ENCODE measurements at places on chromosomes 1 and 21.

DNA sequence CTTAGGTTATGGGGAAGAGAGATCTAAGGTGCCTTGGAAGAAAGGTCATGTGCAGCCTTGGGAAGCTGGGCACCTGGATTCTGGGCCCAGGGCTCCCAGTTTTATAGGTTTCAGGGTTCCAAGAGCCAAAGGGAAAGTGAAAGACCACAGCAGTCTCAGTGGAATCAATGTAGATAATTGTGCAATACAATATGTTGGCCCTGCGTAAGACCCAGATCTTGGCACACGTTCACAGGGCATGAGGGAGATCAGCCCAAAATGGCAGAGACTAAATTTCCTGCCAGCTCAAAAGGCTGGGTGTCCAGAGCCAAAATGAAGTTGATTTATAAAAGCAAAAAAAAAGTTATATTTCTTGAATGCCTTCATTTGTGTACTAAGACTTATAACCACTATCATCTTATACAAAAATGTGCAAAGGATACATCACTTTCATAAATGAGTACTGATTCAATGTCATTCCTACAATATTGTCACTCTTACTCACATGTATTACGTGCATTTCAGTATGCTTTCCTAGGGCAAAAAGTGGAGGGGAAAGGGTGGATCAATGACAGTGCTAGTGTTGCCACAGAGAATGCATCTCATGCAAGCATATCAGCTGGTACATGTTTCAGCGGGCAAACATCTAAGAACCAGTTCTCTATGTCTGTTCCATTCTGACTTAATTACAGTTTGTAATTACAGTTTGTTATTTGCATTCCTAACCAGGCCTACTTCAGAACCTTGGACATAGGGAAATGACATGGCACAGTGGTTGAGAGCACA is 22.5 kb upstream of the NPL start:
- no peak for DNase-seq

GRCh38 chr1:26771643-26772321 is 16.0 kb upstream of the PIGV start:
- DNase-seq, result no peak

- peak; percentile 46 for DNase-seq
Measured at GRCh38 chr1:234933475-234933874, 195.2 kb downstream of the TOMM20 start.

- no peak for DNase-seq
Measured at GRCh38 chr1:1321477-1321876, 3.0 kb downstream of the INTS11 start.

- no peak for DNase-seq
Measured at GRCh38 chr1:110215621-110216515, 5.8 kb downstream of the KCNC4 start.

GRCh38 chr1:79304131-79304530 is 297.6 kb upstream of the ADGRL4 start:
- DNase-seq, result no peak

DNA sequence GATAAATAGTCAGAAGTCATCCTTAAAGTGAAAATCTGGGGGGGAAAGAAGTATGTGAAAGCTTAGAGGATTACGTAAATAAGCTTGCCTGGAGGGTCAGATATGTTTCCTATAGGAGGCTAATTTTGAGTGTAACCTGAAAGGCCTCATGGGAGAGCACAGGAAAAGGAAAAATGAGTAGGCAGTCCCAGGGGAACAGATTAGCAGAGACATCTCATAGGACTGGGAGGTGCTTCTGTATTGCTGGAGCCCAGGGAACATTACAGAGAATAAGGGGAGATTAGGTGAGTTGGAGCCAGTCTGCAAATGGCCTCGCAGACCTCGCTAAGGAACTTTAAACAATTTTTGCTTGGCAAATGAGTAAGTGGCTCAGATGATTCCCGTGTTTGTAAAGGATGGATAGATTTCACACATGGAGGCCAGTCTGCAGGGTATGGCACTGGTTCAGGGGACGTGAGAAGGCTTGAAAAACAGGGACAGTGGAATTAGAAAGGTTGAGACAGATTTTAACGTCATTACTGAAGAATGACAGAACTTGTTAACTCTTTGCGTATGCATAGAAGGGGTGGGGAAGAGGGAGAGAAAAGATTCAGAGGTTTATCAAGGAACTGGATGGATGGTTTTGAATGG is 149.1 kb downstream of the GREM2 start:
- no peak for DNase-seq

DNA sequence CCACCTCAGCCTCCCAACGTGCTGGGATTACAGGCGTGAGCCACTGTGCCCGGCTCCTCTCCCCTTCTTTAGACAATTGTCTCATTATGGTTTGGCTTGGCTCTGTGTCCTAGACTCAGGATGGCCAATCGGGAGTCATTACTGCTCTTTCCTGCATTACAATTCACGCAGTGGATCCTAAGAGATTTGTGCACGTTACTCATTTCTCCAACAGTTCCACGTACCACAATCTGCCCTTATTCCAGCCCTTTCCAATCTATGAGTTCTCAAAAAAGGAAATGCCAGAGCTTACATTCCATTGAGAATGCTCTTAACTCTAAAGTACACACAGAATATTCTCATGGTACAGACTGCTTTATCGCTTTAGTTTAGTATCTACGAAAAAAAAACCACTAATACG is 357.0 kb downstream of the GPATCH2 start:
- DNase-seq, result no peak

GRCh38 chr1:236289492-236290131 is 7.9 kb upstream of the ERO1B start:
- DNase-seq, result no peak

DNA sequence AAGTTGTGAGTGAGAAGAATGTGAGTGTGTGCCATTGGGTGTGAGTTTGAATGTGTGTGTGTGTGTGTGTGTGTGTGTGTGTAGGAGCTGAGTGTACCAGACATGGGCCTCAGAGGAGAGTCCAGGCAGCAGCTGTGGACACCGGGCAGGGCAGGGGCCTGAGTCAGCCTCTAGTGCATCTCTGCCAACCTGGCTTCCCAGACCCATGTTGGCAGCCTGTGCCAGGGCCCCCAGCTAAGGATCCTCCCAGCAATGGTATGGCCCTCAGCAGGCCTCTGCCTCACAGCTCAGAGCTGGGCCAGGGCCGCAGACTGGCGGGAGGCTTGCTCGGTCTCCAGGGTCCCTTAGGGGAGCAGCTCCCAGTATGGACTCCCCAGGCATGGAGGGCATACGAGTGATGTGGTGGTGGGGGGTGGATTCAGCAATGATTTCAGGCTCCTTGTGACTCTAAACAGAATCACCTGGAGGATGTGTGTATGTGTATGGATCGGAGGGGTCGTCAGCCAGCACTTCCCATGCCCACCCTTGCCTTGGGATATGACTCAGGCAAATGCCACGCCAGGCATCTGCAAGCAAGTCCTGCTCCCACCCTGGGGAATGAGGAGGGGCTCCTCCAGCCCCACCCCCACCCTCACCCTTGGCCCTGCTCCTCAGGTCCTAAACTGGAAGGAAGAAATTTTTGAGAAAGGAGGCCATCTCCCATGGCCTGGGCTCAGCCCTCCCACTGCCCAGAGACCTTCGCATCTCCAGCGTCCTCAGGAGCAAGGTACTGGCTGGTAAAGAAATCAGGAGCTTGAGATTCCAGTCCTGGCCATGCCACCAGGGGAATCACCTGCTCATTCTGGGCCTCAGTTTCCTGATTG is 1.8 kb upstream of the FOXO6 start:
- peak; percentile 28 for DNase-seq

GRCh38 chr1:66968574-66968973 is 43.8 kb downstream of the MIER1 start:
- DNase-seq, result no peak

GRCh38 chr1:26283871-26284596 is 4.1 kb downstream of the SH3BGRL3 start:
- no peak for DNase-seq

DNA sequence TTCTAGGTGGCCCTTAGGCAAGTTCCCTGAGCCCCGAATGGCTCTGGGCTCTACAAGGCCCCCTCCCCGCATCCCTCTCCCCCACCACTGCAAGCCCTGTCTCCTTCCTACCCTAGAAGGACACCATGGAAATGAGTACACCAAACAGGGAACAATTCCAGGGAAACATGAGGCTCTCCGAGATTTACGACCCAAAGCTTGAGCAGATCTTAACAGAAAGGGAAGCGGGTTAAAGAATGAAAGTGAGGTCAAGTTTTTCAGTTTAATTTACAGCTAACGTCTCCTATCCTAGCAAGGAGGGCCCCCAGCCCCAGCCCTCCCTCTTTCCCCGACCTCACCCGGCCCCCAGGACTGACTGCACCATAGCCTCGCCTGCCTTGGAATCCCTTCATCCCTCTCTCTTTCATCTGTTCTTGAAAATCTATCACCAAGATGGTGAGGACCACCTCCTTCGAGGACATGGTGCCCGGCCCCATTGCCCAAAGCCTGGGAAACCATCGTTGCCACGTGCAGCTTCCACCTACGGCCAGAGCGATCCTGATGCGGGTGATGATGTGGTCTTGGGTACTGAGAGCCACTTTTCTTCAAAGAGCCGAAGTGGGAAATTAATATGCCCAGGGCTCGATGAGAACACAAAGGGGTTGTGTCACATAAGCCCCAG is 30.5 kb downstream of the SIM2 start:
- DNase-seq, result no peak

- no peak for DNase-seq
Measured at GRCh38 chr1:30321246-30321910, 402.0 kb downstream of the MATN1 start.

DNA sequence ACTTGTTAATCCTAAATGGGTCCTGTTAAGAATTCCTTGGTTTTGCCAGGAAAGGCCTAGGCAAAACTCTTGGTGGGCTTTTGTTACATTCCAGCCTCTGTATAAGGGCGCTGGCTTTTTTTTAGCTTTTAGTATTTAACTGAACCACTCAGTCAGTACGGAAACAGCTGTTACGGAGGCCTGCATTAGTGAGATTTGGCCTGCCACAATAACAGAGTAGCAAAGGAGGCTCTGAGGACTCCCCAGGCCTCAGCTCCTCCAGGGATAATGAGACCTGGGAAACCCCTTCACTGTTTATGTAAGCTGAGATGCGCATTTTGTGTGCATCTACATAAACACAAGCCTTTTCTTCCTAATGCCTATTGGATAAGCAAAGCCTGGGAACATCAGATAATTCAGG is 210.2 kb downstream of the APP start:
- DNase-seq, result no peak

GRCh38 chr1:27403065-27403726 is 10.8 kb downstream of the GPR3 start:
- peak; percentile 56 for DNase-seq

DNA sequence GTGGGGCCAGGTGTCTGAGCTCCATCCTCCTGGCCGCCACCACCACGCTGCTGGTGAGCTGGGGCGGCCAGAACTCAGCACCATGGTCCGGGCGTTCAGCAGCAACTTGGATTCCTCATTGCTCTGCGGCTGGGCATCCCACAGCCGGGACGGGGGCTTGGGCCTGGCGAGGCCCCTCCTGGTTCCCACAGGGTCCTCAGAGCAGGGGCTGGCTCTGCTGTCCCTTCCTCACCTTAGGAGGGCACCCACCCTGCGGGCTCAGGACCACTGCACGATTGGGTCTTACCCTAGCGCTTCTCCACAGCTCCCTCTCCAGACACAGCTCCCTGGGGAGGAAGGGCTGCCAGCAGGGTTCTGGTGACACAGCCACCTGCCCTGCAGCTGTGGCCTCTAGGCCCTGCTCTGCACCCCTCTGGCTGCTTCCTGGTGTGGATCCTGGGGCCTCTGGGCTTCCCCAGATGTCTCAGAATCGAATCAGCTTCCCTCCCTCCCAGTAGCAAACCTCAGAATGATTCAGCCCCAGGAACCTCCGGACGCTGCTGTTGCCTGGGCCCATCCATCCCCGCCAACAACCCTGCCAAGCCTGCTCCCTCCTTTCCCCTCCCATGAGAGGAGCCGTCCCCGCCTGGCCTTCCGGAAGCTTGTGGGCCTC is 25.0 kb downstream of the CRYAA start:
- DNase-seq, result peak; percentile 14

DNA sequence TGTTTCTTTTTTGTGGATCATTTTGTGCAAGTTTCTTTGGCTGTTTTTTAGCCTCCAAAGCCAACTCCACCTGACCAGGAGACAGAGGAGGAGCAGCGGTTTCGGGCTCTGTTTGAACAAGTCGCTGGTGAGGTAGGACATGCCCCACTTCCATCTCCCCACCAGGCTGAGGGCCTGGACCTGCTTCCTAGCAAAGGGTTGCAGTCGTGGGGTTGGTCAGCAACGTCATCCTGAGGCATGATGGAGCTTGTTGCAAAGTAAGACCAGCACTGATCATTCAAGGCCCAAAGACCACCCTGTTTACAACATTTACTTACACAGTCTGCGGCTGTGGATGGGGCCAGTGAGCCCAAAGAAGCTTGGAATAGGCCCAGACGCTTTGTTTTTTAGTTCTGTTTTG is 40.3 kb downstream of the CAPN9 start:
- DNase-seq, result no peak

DNA sequence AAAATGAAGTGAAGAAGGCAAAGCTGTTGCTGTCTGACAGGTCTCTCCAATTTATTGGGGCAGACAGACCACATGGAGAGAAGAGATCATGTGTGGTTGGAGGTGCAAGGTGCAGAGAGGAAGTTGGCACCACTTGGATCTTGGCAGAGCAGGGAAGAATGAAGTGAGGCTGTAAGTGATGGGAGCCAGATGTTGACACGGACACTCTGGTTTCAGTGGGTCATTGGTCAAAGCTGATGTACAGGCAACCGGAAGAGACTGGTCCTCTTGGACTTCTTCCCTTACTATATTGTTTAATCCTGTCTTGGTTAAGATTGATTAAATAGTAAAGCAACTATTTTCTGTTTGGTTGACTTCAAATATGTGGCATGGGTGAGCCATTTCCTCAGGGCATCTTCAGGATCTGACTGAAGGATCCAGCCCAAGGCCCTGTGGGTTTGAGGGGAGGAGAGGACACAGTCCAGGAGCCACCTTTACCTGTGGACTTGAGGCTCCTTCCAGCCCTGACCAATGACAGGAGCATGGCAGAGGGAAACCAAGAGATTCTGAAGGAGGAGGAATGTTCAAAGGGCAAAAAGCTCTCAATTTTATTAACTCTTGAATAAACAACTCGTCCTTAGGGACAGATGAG is 49.4 kb downstream of the NENF start:
- no peak for DNase-seq
